ENCODE measurements at places on chromosomes 12 and 14.

- no peak for DNase-seq
These were observed 185.1 kb upstream of the CDKN3 start for GRCh38 chr14:54211551-54212308.

GRCh38 chr12:72288911-72289310 is 16.7 kb downstream of the TRHDE start:
- DNase-seq: no peak

DNA sequence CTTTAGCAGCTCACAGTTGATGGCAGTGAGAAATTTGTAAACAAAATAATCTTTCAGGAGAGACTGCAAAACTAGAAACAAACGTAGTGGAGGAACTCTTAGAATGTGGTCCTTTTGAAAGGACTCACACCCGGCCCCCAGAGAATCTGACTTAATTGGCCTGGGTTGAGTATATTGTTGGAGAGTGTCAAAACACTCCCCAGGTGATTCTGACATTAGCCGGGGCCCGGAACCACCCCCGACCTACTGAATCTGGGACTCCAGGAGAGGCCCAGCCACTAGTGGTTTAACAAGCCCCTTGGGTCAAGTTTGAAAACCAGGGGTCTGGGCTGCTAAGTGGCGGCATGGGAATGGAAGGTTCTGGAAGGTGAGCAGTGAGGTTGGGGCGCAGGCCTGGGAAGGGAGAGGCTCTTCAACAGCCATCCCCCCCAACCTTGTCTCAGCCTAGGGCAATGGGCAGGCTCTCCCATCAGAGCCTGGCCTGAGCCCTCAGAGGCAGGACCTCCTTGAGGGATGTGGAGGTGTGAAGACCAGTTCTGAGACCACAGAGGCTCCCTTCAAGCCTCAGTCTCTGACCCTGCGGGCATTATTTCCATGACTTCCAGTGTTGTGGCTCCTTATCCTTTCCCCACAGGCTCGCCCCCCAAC is 1.1 kb upstream of the ELK3 start:
- DNase-seq: no peak

- no peak for DNase-seq
These were observed 9.6 kb upstream of the PTPRB start for GRCh38 chr12:70646850-70647249.

DNA sequence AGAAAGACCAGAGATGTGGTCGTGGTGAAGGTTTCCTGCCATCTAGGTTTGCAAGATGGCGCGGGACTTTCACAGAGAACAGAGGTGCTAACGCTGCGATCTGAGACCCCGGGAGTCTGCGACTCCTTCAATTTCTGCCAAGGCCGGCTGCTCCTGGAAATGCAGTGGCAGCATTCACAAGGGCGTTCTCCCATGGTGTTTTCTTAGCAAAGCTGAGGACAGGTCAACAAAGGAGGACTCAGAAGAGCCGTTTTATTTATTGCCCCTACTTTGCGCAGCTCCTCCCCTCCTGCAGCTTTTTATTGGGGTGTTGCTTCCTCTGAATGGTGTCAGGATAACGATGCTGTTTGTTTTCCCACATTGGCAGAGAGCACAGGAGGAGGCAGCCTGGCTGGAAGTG is 86.3 kb downstream of the TMEM132C start:
- DNase-seq: no peak

GRCh38 chr12:61504396-61505080 is 755.7 kb upstream of the USP15 start:
- no peak for DNase-seq

GRCh38 chr14:21802441-21802840 is 128.8 kb upstream of the OR4E1 start:
- DNase-seq: no peak

DNA sequence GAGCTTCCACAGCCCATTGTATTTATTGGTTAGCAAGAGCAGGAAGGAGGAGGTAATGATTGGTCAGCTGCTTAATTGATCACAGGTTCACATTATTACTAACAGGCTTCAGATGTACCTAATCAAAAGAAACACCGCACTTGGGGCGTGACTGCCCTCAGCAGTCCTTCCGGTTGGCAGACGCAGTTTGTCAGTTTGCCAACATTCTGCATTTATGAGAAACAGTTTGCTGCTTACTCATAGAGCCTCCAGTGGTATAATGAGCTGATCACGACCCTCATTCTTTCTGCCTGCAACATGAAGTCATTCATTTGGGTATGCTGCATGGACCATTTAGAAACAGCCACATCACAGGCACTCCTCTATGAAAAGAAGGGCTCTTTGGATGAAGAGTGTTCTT is 42.5 kb upstream of the PPM1H start:
- no peak for DNase-seq

GRCh38 chr12:51430196-51430895 is 5.7 kb downstream of the SLC4A8 start:
- DNase-seq: no peak
